ENCODE measurements at places on chromosomes 1 and 21.

- no peak for DNase-seq
Measured at GRCh38 chr1:20037877-20038276, 32.1 kb upstream of the PLA2G5 start.

- DNase-seq, result no peak
Measured at GRCh38 chr1:68173936-68174737, 58.2 kb downstream of the WLS start.

- DNase-seq, result no peak
Measured at GRCh38 chr1:218030846-218031245, 254.2 kb upstream of the RRP15 start.

DNA sequence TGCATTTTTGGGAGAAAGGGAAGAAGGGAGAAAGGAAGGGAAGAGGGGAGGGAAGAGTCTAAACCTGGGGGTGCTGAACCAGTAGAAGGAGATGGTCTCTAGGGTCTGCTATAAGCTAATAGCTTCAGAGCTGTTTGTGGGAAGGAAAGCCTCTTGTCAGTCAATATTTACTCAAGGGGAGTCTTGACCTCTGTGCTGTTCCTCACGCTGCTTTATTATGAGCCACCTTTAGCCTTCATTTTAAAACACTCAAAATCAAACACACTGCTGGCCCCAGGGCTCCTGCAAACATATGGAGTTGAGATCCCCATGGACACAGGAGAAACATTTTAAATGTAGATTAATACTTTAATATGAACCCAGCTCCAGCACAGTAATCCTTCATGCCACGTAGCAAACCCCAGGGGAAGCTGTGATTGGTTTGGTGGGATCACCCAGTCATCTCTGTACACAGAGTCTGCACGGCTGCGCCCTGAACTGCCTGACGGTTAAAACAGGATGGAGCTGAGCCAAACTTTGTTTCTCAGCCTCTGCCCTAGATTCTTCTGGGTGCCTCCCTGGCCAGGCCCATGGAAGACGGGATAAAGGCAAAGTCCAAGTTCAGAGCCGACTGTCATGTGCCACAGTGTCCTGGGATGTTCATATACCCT lies 40.2 kb upstream of the VWA5B1 start:
- DNase-seq, result no peak

GRCh38 chr21:32364796-32365195 lies 28.0 kb downstream of the URB1 start:
- no peak for DNase-seq

GRCh38 chr1:23634840-23635651 lies 56.6 kb upstream of the RPL11 start:
- DNase-seq, result no peak

GRCh38 chr21:41957991-41958766 lies 4.4 kb upstream of the C2CD2 start:
- no peak for DNase-seq

DNA sequence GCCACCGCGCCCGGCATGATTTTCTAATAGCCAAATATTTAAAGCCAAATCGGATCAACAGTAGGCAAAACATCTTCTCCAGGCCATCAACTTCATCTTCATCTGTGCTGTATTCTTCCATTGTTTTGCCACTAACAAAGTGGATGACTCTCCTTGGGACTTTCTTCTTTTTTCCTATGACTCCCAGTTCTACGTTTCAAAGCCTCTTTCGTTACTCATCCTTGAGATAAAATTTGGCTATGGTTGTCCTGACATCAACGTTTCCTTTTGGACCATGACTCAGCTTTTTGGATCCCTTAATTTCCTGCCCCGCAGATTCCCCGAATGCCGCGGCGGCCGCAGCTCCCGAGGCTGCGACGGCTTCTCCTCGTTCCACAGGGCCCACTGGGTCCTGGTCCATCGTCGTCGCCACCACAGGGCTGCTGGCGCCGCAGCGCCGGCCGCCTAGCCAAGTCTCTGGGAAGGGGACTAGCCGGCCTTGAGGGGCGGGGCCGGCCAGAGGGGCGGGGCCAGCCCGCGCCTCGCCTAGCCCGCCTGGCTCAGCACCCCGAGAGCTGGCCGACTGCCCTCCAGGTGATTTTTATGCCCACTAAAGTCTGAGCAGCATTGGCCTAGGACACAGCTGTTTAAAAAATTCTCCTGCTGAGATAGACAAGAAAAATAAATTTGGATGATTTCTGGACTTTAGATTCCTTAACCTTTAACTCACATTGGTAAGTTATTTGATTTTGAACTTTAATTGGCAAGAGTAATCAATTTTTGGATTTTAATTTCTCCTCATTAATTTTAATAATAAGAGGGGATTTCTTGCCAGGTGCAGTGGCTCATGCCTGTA lies 93.9 kb downstream of the ADCY10 start:
- no peak for DNase-seq

DNA sequence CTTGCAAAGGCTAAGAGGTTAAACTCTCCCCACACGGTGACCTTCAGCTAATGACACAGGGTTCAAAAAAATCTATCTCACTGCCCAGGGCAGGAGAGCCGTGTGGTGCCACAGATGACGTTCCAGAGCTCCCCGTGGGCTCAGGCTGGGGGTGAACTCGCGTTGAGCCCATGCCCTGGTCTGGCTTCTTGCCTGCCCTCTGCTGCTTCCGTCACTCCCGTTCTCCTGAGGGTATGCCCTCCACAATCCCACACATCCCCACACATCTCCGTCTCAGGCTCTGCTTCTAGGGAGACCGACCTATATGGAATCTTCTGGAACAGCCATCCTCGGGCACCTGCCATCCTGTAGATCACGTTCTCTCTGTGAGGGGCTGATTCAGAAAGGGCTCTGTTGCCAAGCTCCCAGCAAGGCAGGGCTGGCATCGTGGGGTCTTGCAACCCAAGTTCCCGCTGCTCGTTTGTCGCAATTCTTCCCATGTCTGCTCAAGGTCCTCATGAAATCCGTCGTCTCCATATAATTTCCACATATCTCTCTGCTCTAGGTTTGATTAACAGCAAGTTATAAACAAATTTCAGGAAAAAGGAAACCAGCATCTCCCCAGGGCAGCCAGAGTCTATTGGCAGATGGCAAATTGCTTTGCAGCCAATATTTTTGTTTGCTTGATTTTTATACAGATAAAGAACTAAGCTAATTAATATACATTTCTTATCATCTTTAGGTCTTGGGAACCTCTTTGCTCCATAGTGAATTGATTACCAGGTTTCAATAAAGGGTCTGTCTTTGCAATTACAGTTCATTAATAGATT lies 278.2 kb downstream of the PTPRU start:
- DNase-seq, result no peak

GRCh38 chr1:208654241-208654640 lies 410.1 kb upstream of the PLXNA2 start:
- no peak for DNase-seq

- DNase-seq, result no peak
Measured at GRCh38 chr1:30063621-30064280, 659.6 kb downstream of the MATN1 start.

- no peak for DNase-seq
Measured at GRCh38 chr1:33385251-33385650, 45.6 kb downstream of the PHC2 start.

DNA sequence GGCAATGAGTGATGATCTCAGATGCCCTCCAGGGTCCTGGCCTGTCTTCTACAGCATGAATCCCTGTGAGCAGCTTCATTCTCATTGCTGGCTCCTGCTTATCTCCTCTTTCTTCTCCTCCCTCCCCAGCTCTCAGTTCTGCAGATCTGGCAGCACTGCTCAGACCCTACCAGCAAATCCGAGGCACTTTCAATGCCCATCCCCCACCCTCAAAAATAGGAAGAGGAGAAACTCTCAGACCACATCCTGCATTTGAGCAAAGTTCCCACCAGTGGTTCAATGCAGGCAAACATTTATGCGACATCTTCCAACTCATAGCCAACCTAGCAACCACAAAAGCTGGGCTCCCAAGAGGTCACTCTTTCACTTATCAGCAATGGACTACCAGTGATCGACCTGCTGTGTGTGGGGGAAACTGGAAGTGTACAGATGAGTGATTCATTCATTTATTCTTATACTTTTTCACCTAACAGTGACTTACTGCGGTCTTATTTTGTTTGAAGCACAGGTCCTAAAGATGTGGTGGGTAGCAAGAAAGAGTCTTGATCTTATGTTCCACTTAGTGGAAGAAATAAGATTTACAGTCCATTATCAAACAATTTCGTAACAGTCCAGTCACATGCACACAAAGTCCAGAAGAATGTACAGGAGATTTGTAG lies 5.8 kb upstream of the CHI3L2 start:
- no peak for DNase-seq

GRCh38 chr1:166353213-166353612 lies 186.4 kb upstream of the FAM78B start:
- no peak for DNase-seq

- DNase-seq, result no peak
Measured at GRCh38 chr1:202850593-202851362, 38.2 kb downstream of the RABIF start.

DNA sequence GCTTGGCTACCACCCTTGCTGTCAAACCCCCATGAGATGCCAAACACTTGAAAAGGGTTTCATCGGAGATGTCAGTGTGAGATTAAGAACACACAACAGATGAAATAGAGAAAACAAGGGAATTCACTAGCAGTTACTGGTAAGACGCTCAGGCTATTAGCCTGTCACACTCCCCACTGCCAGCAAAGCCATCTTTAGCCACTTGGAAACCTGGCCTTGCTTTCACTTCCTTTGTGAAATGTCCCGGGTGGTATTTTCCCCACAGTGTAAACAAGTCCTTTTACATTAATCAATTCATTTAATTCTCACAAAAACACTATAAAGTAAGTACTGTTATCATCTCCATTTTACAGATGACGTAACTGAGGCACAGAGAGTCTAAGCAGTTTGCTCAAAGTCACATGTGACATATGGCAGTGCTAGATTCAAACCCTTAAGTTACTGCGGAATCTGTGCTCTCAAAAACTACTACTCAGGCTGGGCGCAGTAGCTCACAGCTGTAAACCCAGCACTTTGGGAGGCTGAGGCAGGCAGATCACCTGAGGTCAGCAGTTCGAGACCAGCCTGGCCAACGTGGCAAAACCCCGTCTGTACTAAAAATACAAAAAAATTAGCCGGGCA lies 32.7 kb upstream of the KHDRBS1 start:
- no peak for DNase-seq

DNA sequence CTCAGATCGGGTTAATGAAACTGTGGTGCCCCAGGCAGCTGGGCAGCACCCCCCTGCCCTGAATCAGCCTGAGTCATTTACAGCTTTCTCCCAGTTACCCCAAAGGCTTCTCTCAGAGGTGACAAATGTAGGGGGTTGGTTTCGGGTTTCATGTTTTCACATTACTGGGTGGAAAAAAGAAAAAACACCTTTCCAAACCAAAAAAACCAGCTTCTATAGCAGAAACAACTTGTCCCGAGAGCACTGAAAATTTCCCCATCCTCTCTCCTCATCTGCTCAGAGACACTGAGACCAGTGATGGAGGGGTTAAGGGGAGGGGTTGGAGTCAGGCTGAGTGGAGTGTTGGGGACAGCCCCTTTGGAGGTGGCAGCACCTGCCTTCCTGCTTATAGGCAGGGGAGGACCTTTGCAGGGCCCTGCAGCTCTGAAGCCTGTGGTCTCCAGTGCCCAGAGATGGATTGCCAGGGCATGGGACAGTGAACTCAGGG lies 15.6 kb downstream of the UTP11 start:
- no peak for DNase-seq

DNA sequence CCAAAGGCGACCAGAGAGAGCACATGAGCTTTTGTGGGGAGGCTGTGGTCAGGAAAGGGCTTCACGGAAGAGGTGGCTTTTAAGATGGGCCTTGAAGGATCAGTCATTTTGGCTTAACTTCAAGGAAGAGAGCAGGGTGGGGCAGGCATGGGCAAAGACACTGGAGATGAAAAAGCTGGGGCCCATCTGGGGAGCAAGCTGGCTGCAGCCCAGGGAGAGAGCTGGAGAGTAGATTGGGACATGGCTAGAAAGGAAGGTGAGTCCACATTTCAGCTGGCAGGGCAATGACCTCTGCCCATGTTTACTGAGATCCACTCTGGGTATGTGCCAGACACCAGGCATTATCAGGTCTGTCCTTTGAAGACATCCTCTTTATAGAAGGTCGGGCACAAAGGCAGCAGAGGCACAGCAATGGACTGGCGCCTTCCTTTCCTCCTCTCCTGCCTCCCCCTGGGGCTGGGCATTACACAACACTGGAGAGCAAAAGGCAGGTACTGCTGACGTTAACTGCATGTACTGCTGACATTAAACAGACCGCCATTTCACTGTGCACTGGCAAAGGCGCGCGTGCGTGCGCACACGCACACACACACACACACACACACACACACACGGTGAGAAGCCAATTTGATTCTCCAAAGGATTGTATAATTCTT lies 2.2 kb upstream of the UBXN10 start:
- no peak for DNase-seq
